ENCODE measurements at places on chromosomes 2 and 18.

DNA sequence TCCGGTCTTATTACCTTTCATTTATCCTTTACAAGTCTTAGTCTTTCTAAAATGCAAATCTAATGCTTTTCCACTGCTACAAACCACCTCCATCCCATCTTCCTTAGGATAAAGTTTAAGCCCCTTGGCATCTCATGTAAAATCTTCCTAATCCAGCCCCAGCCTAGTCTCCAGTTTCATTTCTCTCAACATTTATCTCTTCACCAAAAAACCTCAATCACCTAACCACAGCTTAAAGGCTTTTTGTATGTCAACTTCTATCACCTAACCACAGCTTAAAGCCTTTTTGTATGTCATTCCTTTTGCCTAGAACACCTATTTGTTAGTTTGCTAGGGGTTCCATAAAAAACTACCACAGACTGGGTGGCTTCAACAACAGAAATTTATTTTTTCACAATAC lies 4.2 kb downstream of the TRAK2 start:
- DNase-seq = no peak

GRCh38 chr2:156352911-156353310 lies 20.4 kb upstream of the NR4A2 start:
- DNase-seq = no peak

- DNase-seq = no peak
Observed at GRCh38 chr2:88651646-88652045, 24.4 kb upstream of the EIF2AK3 start.

DNA sequence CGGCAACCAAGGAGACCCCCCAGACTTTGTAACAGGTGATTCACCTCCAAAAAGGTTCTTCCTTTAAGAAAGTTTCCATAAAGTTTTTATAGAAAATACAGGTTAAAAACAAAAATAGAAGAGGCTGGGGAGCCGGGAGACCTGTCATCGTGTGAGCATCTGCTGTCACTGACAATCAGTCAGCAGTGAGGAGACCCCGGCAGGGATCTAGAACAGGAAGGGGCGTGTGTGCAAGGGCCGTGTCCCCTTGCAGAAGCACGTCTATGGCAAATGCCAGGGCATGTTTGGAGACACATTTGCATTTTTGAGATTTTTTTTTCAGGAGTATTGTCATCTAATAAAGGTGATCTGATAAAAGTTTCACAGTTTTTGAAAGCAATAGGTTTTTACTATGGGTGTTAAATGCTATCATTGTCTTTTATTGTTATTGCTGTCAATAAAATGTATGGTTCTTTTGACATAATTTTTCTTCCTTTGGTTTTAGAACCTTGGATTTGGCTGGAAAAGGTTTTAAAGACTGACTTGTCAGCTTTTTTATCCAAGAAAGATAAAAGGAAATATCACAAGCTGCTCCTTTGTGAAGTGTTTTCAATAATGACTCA lies 52.1 kb downstream of the MTCL1 start:
- no peak for DNase-seq

DNA sequence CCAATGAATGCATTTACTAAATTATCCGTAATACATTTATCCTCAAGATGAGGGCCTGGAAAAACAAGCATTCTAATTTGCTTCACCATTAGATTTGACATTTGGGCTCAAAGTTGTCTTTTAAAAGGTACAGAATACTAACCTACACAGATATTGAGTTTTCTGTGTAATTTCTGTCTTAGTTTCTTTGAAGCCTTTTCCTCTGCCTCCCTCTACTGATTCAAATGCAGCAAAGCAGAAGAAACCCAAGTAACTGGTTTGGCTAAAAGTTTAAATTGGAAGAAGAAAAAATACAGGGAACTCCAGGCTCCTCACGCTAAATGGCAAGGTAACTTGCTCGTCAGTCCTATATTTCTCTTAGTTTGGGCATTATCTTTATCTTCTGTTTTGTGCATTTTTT lies 53.3 kb upstream of the SLC5A7 start:
- no peak for DNase-seq

GRCh38 chr2:178219247-178219646 lies 24.9 kb downstream of the OSBPL6 start:
- DNase-seq = no peak

DNA sequence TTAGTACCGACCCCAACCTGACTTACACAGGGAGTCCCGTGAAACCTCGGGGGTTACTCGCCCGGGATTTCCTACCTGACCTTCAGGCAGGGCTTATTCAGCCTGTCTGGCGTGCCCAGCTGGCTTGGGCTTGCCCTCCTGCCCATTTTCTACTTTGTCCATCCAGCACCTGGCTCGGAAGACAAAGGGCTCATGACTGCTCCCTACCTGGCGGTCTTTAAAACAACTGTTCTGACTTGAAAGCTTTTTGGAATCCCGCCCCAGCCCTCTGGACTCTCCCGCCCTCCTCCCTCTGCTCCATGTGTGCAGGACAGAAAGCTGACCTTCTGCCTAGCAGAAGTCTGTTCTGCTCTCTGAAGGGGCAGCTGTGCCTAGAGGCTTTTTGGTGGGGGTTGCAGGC lies 43.1 kb downstream of the ACKR3 start:
- DNase-seq = no peak

DNA sequence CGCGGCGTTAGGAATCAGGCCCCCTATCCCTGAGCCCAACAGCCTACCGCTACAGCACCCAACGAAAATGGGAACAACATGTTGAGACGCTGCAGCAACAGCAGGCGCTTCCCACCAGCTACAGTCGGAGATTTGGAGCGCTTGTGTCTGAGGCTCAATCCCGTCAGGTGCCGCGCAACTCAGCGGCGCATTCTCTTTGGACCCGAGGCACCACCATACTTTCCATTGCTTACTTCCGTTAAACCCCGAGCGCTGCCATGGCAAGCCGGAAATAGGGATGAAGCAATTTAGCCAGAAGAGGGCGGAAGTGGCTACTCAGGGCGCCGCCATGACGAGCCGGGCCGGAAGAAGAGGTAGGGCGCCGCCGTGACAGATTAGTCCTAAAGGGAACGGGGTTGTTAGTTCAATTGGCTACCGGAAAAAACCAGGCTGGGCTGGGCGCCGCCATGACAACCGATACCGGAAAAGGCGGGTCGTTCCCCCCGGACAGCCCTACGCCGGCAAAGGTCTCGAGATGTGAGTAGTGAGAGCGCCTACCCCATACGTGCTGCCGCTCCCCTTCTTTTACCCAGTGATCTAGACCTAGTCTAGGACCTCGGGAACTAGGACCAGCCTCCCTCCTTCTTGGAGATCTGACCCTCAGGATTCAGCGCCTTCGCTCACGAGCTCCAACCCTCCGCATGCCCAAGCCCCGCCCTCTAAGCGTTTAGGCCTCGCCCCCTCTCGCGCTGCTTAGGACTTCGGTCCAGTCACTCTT lies at the start of gene CHCHD5:
Gene CHCHD5, plus strand, starts transcription at position 476 of the 757 bp plus-strand sequence. Its CDS starts 39 bp downstream, at position 515.
- peak; percentile 97 for DNase-seq

Data from osteocyte (in vitro differentiated cells).